ENCODE measurements at places on chromosomes 3 and 15.

DNA sequence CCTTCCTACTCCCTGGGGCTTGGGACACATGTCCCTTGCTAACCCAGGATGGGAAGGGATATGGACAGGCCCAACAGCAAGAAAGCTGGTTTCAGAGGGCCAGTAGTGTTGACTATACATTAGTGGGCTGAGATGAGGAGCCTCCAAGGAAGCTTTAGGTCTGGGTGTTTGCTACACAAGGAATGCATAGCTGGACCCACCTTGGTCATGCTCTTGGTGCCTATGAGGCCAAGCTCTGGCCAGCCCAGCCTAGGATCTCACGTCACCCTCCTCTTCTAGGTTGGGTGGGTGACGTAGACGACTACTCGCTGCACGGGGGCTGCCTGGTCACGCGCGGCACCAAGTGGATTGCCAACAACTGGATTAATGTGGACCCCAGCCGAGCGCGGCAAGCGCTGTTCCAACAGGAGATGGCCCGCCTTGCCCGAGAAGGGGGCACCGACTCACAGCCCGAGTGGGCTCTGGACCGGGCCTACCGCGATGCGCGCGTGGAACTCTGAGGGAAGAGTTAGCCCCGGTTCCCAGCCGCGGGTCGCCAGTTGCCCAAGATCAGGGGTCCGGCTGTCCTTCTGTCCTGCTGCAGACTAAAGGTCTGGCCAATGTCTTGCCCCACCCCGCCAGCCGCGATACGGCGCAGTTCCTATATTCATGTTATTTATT, 653 bp upstream of the WDR6 start:
- no peak for DNase-seq

DNA sequence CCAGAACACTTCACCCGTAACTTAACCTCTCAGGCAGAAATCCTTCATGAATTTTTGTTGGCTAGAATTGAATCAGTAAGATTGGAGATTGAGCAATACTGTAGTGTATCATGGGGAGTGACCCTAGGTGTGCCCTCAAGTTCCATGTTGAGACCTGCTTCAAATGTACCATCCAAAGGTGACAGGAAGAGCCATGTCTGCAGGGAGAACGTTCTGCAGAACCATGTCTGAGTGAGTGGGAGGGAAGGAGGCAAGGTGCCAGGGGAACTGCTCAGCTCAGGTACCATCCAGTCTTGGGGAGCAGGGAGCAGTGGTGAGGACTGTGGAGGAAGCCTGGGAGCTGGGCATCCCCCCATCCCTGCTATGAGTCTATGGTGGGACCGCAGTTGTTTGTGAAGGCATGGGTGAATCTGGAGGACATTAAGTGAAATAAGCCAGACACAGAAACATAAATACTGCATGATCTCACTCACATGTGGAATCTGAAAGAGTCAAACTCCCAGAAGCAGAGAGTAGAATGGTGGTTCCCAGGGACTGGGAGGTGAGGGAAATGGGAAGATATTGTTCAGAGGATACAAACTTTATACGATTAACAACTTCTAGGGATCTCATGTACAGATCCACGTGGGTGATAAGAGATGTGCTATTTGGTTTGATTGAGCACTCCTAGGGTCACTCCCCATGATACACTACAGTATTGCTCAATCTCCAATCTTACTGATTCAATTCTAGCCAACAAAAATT, 23.3 kb downstream of the CFAP161 start:
- DNase-seq = no peak

GRCh38 chr3:4656059-4656458, 162.9 kb downstream of the ITPR1 start:
- DNase-seq = no peak

- DNase-seq = no peak
Measured at GRCh38 chr15:77614251-77614806, 18.4 kb downstream of the LINGO1 start.

DNA sequence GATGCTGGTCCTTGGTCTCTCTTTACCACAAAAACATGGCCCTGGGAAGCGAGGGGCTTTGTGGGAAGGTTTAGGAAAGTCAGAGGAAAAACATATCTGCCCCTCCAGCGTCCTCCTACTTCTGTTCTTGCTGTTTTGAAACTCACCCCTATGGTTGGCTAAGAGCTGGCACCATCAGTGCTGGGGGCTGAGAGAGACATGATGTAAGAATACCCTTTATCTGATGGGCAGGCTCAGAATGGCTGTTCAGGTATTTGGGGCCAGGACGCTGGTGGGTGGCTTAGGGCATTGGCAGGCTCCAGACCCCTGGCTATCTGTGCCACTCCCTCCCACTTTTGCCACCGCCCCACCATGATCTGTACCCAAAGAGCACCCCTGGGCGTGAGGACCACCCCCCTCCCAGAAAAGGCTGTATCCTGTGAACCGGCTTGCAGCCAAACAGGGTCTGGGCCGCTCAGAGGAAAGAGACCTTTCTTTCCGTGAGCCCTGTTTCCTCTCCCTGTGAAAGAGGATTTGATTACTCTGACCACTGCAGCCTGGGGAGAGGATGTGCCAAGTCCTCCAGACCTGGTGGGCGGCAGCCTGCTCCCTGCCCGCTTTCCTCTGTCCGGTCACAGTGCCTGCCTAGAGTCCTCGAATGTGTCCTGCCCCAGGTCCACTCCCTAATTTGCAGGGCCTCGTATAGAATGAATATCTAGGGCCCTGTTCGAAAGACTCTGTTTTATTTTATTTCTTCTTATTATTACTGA, 61.3 kb upstream of the SLC6A6 start:
- DNase-seq = no peak

DNA sequence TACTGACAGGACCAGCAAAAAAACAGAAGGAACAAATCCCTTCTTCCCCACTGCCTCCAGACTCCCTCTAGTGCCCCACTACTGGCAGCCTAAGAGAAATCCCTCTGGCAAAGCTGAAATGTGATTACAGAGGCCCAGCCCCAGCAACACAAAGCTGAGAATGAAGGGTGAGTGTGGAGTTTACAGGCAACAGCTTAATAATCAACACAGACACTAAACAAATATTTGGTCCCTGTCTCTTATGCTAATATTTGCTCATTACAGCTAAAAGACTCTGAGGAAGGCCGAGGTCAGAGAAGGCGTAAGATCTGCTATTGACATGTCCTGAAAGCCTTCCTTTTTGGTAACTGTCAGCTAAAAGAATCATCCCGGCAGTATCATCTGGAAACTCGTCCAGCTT, 308.5 kb upstream of the RASGRP1 start:
- no peak for DNase-seq

DNA sequence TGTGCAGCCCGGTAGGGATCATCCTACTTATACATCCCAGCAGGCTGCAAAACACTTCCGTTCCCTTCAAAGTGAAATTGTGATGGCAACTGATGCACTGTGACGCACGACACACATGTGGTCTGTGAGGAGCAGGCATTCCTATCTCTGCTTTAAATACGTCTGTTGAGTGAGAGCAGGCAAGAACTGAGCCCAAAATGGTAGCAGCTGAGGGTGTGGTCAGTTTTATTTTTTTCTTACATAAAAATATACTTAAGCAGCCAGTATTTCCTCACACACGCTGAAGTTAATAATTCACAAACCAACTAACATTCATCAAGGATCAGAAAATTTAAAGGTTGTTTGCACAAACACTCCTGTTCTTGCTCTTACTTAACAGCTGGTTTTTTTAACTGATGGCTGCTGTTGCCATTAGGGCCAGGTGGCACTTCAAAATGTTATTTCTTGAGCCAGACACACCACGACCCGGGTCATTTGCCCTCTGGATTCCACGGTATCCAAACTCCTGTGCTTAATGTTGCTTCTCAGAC, 23.9 kb downstream of the LRIG1 start:
- no peak for DNase-seq

DNA sequence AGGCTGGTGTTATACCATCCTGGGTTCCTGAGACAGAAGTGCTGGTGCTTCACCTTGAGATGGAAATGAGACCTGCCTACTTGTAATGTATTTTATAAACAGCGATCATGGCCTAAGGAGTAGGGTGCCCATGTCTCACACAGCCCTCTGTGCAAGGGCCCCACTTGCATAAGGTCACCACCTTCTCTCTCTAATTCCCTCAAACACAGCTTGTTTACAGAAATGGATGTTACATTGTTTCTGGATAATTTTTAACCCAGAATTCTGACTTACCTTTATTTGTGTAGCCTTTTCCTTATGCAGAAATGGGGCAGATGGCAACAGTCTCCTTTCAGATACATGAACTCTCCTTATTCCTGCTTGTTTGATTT, 95.1 kb upstream of the UMPS start:
- DNase-seq = no peak

DNA sequence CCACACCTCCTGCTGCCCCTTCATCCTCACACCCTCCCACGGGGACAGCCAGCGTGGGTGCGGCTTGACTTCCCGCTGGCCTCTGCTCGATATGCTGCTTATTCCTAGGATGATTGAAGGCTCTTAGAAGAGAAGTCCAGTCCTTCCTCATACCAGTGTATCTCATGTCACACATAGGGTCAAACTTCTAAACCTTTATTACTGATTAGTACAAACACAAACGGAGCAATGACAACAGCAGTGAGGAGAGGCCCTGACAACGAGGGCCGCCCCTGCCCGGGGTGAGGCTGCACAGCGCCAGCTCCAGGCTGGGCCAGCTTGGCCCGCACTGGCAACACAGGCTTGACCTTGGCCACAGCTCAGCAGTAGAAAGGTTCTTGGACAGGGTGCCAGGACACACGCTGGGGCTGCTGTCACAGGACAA, 3.7 kb downstream of the CIB1 start:
- no peak for DNase-seq

- no peak for DNase-seq
Measured at GRCh38 chr3:44000586-44000985, 241.1 kb upstream of the TOPAZ1 start.

- DNase-seq = no peak
Measured at GRCh38 chr15:94231723-94232468, 535 bp downstream of the MCTP2 start.

DNA sequence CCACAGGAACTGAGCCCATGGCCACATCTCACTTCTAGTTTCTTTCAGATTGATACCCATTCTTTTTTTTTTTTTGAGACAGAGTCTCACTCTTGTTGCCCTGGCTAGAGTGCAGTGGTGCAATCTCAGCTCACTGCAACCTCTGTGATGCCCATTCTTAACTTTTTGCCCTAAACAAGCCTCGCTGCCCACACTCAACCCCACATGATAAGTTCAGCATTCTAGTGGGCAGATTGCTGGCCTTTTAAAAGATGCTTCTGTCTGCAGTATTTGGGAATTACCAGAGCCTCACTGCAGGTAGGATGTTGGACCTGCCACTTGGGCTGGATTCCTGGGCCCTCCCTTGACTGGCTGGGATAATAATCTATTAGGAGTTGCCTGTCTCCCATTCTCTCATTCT, 51.0 kb downstream of the TRANK1 start:
- DNase-seq = no peak

- DNase-seq = no peak
Measured at GRCh38 chr15:87572381-87572910, 684.1 kb downstream of the NTRK3 start.

- no peak for DNase-seq
Measured at GRCh38 chr3:114436182-114436581, 142.4 kb downstream of the TIGIT start.

DNA sequence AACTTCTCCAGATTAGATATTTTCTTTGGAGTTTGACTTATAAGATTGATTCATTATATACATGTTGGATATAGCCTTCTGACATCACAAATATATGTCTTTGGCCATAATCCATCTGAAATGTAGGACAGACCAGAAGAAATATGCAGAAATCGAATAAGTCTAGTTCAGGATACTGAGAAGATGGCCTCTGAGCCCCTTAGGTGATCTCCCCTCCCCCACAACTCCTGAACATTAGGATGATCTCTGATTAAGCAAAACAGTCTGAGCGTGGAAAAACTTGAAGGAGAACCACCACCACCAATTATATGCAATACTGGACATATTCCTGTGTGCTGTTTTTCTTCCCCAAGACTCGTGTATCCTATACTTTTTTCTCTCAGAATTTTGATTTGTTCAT, 3.2 kb downstream of the SETD5 start:
- DNase-seq = no peak

- no peak for DNase-seq
Measured at GRCh38 chr15:36004891-36005490, 459.0 kb upstream of the DPH6 start.

DNA sequence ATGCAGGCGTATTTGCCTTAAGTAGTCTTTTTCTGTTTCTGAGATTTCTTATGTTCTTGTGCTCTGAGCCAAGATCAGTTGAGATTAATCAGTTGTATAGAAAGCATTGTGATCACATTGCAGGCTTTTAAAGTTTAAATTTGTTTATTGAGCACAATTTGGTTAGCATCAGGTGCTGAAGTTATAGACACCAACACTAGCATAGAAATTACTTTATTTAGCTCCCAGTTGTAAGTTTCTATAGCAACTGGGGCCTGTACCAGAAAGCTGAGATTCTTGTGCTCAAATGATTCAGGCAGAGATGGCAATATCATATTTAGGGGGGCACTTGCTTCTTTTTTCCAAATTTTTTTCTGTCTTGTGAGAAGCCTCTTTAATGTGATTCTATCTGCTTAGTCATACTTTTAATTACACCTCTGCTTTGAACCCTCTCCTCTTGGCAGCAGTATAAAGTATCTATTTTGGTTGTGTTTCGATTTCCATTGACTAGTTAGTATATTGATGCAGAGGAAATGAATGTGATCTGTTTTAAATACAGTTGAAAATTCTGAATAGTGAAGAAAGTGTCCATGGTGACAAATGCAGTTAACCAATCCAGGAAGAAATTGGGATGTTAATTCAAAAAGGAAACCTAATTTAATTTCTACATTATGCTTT, 241.7 kb upstream of the GBE1 start:
- no peak for DNase-seq

GRCh38 chr3:134380249-134380648, 6.0 kb upstream of the AMOTL2 start:
- no peak for DNase-seq

DNA sequence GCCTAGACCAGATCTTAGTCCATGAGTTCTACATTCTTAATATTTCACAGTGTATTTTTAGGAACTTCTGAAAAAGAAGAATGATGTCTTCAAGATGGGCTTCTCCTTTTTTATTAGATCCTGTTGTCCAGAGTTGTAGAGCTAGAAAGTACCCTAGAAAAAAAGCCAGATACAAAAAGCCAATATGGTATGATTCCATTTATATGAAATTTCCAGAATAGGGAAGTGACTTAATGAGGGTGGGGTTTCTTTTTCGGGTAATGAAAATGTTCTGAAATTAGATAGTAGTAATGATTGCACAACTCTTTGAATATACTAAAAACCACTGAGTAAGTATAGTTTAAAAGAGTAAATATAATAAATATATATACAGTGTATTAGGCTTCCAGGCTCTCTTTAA, 116.9 kb downstream of the NFKBIZ start:
- DNase-seq = no peak

GRCh38 chr15:101710806-101711205, 13.5 kb downstream of the TARS3 start:
- DNase-seq = no peak

DNA sequence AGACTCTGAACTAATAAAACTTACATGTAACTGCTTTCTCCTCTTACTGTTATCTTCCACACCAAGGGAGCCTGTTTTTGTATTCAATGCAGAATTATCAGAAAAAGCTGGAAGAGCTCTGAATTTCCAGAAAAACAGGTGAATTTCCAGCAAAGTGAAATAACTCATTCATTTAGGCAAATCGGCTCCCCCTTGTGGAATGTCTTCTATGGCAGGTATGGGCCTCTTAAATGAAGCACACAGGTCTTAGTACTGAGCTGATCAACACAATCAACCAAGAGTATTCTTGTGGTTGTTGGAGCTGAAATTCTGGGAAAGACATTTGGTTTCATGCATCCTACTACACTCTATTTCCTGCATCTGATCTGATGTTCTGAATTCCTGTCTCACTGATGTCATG, 31.0 kb upstream of the PTPRG start:
- peak; percentile 1 for DNase-seq
